ENCODE measurements at places on chromosomes 12 and 14.

DNA sequence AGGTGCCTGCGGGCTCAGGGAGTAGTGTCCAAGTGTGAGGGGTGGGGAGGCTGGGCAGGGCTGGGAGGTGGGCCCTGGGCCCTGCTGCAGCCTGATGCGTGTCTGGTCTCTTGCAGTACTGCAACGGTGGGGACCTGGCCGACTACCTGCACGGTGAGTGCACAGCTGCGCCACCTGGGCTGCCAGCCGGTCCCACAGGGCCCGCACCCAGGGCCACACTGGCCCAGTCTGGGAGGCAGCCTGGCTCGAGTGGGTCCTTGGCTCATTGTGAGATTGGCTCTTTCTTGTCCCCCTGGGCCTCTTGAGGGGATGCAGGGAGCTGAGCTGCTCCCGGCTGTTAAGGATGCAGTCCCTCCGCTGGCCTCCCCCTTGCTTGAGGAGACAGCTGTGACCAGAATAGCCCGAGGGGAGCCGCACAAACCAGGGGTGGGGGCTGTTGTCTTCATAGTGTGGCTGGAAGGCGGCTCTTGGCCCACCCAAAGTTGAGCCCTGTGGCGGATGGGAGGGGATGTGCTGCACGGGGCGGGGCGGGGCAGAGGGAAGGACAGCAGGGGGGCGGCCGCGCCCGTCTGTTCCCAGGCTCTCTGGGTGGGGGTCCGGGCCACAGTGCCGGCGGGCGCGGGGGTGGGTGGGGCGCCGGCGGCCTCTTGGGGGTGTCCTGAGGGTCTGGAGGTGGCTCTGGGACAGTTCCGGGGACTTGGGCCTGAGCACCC lies 13.1 kb downstream of the ULK1 start:
- DNase-seq: no peak

DNA sequence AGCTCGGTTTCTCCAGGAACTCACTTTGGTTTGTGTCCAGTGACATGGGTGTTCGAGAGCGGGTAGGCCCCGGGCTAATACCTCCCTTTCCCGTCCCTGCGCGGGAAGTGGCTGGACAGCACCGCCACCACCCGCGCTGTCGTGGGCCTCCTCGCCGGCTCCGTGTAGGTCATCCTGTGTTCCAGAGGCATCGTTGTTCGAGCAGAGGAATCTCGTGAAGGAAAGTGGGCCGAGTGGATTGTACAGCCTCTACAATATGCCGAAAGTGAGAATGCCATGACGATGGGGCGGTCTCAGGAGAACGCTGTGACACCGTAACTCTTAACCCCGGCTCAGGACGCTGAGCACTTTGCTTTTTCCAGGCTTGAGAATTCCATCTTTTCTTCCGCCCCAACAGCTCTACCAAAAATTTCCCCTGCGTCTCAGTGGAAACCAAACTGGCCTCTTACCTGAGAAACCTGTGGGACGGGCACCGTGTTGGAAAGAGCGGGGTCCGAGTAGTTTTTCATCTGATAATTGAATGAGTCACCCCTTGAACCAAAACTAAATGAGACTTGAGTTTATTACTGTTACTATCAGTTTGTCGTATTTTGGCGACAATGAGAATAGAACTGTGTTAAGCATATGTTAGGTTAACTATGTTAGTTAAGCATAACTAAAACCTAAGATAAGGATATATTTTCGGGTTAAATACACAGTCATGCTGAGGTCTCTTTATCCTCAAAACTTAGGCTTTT lies 510 bp downstream of the EIF2S1 start:
- no peak for DNase-seq

DNA sequence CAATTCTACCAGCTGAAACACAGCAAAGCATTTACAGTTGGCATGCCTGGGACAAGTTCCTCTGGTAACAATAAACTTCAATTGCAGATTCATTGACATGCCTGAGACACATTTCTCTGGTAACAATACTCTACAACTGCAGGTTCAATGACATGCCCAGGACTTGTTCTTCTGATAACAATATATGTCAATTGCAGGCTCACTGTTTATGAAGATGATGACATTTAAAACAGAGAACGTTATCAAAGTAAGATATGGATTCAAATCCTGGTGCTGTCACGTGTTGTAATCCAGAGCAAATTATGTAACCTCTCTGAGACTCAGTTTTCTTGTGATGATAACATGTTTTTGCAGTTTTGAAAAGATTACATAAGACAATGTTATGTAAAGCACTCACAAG lies 20.5 kb downstream of the KITLG start:
- DNase-seq: no peak

GRCh38 chr12:13154027-13154538 lies 42.4 kb upstream of the EMP1 start:
- DNase-seq: no peak

GRCh38 chr14:54606178-54606577 lies 39.2 kb downstream of the SAMD4A start:
- no peak for DNase-seq

- no peak for DNase-seq
Observed at GRCh38 chr12:42283739-42284138, 42.2 kb downstream of the ZCRB1 start.

- no peak for DNase-seq
Observed at GRCh38 chr12:13073173-13073572, 29.0 kb downstream of the FAM234B start.

GRCh38 chr12:79001404-79001803 lies 136.8 kb downstream of the SYT1 start:
- DNase-seq: no peak

- peak; percentile 66 for DNase-seq
Observed at GRCh38 chr14:69055999-69056788, 77.1 kb upstream of the ACTN1 start.

All from naive thymus-derived CD8-positive, alpha-beta T cell (primary cell).